ENCODE measurements at places on chromosomes 3 and 15.

DNA sequence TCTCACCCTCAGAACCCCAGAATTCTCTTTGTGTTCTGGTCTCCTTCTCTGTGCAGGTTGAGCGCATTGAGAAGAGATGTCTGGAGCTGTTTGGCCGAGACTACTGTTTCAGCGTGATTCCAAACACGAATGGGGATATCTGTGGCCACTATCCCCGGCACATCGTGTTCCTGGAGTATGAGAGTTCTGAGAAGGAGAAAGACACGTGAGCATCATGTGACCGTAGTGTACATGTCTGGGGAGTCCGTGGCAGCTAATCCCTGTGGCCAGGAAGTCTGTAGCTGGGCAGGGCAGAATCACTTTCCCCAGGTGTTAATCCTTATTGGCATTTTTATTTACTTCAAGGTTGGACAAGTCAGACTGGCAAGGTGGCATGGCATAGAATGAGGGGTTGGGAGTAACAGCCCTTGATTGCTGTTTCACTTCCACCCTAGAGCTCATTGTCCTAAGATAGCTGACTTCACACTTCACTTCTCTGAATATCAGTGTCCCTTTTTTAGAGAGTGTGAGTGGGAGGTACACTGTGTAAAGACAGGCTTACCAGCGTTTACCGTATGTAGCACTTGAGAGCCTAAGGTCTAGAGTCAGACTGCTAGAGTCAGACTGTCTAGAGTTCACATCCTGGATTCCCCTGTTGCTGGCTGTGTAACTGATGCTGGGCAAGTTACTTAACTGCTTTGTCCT lies 4.4 kb downstream of the MTMR14 start:
- DNase-seq, result no peak

DNA sequence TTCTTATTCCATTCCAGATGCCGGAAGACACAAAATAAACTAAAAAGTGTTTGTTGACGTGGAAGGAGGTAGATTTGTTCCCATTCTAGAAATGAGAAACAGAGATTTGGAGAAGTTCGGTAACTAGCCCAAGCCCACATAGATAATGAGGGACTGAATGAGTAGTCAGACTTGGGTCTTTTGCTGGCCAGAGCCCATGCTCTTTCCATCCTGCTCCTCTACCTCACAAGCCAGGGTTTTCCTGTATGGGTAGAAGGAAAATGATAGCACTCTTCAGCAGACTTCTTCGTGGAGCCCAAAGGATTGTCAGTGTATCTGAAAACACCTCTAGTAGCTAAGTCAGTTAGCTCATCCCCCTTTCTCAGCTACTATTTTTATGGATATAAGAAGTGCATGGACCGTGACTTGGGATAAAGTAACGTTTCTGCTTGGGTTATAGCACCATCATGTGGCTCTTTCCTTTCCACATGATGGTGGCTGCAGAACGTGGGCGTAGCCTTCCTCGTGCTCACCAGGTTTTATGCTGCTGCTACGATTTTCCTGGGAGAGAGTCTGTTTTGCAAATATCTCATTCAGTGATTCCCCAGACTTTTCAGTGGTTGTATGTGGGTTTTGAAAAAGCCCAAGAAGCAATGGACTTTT lies 84.6 kb downstream of the DGKG start:
- no peak for DNase-seq

- DNase-seq, result no peak
Observed at GRCh38 chr3:62229211-62229610, 144.1 kb downstream of the FEZF2 start.

DNA sequence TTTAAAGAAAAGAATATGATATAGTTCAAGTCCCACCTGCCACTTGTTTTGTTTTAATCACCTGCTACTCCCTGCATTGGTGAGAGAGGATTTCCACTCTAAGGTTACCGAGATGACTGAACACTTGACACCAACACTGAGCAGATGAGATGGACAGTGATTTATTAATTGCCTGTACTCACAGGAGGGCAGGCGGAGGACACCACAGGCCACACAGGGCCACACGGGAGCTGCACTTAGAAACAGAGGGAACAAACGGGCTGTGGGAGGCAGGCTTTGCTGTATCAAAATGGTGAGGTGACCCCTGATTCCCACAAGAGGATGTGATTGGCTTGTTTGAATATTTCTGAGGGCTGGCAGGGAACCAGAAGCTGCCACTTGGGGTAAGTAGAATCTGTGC lies 10.8 kb downstream of the MINAR1 start:
- DNase-seq, result no peak

- no peak for DNase-seq
Observed at GRCh38 chr15:93478947-93479346, 389.9 kb upstream of the RGMA start.

- peak; percentile 95 for DNase-seq
Observed at GRCh38 chr3:173395412-173396181, 1.9 kb upstream of the NLGN1 start.

DNA sequence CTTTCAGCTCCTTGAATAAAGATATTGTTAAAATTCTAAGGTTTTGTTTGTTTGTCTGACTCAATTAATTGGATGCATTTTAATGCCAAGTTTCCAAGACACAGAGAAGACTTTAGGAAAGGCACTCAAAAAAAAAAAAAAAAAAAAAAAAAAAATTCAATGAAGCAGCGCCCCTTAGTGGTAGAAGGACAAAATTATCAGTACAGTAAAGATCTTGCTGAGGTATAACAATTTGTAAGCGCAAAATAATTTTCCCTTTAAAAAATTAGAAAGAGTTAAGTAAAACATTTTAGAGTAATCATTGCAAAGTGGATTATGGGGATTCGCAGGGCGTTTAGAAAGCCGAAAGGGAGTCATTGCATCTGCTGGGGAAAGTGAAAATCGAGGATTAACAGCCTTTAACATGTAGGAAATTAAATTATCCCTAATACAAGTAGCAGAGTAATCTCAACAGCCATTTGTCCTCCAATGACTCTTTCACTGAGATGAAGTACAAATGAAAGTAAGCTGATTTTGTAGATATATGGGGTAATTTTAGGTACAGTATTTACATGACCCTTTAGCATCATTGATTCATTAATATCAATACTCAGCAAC lies 5.8 kb upstream of the DIS3L start:
- DNase-seq, result no peak

GRCh38 chr3:5726621-5727020 lies 539.1 kb downstream of the EDEM1 start:
- no peak for DNase-seq

GRCh38 chr3:60555686-60556354 lies 695.4 kb downstream of the FHIT start:
- DNase-seq, result no peak

DNA sequence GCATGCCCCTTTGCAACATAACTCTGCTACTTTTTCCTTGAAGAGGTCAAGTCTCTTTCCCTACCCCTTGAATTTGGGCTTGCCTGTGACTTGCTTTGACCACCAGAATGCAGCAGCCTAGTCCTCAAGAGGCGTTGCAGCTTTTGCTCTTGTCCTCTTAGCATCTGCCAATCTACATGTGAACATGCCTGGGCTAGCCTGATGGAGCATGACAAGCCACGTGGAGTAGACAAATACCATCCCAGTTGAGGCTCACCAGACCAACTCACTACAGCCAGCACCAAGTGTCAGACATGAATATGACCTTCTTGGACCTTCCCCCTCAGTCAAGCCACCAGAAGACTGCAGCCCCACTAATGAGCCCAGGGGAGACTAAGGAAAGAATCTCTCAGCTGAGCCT lies 32.9 kb downstream of the AMOTL2 start:
- DNase-seq, result no peak

GRCh38 chr3:24725514-24726255 lies 231.0 kb upstream of the THRB start:
- no peak for DNase-seq

DNA sequence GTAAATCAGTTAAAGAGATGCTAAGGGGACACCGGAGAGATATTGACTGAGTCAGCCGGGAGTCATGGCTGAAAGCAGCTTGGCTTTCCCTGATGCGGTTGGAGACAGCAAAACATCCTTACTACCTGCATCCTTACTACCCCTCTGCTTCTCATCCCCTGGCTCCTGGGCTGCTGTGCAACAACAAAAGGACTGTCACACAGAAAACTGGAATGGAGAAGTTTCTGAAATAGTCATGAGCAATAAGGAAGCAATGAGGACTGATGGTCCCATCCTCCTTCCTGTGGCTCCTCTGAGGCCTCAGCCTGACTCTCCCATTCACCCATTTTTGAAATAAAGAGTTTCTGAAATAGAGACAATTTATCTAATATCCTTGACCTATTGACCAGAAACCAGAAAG lies 1.1 kb downstream of the HCLS1 start:
- no peak for DNase-seq

DNA sequence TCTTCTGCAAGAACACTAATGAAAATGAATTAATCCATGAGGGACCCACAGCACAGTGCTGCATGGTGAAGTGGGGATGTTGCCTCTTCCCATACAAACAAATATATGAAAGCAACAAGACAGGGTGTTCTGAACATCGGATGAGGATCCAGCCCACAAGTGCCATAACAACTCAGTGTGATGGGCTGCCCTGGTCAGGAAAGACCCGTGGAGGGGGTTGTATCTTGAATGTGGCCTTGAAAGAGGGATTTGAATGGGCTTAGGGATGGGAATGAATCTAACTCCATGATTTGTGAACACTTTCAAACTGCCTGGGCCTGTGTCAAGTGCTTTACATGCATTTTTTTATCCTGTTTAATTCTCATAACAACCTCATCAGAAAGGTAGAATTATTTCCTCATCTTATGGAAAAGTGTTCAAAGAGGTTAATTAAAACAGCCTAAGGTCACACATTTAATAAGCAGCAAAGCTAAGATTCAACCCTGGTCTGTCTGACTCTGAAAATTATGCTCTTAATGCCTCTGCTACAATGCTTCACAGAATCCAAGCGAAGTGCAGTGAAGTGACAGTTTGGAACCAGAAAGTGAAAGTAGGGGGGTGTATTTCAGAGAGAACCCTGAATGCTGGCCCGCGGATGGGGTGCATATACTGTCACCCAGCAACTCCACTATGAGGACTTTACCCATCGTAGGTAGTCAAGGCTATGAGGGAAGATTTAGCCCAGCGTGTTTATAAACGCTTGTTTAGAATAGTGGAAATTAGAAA lies 65.6 kb upstream of the HEG1 start:
- DNase-seq, result no peak

- no peak for DNase-seq
Observed at GRCh38 chr15:64699751-64700388, 75.5 kb downstream of the RBPMS2 start.

DNA sequence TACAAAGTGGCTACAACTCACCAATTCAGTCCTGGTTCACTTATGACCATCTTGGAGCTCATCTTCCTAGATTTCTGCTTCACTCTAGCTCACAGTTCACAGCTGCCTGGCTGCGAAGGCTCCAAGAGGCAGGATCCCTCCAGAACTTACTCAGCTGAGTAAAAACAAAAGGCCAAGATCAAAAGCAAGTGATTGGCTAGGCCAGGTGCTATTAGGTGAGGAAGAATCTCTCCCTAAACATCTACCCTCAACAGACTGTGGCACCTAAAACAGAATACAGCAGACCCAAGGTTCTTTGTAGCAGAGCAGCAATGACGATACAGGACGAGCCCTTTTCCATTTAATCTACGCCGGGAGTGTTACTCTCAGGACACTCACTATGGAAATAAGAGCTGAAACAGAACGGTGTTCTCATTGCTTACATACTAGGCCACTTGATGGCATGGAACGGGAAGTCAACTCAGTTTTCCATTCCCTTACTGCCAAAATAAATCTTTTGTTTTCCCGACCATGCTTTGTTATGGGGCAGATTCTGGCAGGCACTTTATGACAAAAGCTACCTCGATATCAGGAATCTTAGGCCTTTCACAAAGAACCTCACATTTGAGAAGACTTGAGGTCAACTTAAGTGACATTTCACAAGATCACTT lies 901 bp downstream of the ICE2 start:
- no peak for DNase-seq

DNA sequence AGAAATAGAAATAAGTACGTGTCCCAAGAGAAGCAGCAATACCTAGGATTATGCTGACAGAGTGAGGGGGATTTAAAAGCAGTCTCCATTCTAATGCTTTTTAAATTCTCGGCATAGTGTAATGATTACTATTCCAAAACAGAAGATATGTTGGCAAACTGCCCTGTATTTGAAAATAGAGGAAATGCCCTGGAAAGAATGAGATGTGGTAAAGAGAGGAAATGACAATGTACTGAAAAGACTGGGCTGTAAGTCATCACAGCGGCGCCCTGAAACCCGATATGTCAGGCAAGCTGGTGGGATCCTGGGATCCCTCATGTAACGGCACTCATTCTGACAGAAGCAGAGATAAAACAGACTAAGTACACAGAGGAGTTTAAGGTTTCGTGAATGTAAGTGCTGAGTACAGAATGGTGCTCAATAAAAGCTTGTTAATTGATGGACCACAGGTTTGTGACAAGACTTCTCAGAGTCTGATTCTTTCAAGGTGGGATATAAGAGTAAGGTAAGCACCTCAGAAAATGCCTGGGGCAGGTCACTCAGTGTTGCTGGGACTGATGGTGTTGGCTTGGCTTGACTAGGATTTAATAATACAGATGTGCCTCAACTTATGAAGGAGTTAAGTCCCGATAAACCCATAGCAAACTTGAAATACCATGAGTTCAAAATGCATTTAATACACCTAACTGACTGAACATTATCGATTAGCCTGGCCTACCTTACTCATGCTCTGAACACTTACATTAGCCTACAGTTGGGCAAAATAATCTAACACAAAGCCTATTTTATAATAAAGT lies 91.4 kb downstream of the NFKBIZ start:
- no peak for DNase-seq

GRCh38 chr15:93150910-93151881 lies 62.2 kb upstream of the RGMA start:
- DNase-seq, result no peak

DNA sequence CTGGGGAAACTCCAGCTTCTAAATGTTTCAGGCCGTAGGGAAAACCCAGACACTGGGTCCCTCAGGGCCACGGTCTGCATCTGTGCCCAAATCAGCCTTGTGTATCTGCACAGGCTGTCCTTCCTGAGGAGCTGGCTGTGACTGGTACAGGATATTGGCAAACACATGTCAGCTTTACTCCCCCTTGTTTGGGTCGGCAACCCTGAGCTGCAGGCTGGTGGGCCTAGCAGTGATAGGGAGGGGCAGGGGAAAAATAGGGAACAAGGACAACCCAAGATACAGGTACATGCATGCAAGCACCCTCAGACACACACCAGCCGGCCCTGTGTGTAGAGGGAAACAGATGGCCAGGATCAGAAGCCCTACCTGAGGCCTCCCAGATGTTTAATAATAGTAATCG lies 28.7 kb upstream of the HCN4 start:
- no peak for DNase-seq

GRCh38 chr3:4751502-4752101 lies 227.6 kb upstream of the BHLHE40 start:
- peak; percentile 61 for DNase-seq

DNA sequence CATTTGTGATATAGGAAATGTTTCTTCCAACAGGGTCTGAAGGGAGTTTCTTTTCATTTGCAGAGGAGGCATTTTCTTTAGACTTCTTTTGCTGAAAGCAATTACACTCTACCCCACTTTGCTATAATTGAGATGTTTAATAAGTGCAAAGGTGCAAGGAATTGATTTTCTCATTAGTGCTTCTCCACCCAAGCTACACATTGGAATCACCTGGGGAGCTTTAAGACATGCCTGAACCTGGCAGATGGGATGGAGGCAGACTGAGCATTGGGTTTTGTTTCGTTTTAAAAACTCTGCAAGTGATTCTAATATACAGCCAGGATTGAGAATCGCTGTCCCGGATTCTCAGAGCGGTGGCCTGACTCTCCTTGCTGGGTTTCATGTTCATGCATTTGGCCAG lies 52.1 kb downstream of the MYZAP start:
- DNase-seq, result no peak

- DNase-seq, result no peak
Observed at GRCh38 chr15:91380114-91380513, 280.1 kb downstream of the SV2B start.

GRCh38 chr15:74311734-74312444 lies 55.6 kb downstream of the CYP11A1 start:
- DNase-seq, result no peak
